Stimulated activated effector memory CD8-positive, alpha-beta T cell treated with anti-CD3 and anti-CD28 coated beads, Interleukin-12 subunit alpha, Interleukin-12 subunit beta, amount 100 ng/mL, for 72 hours (primary cell): ENCODE measurements at places on chromosomes 12 and 14.
A peak's percentile ranks its signal among the peaks of the same experiment; 100 is the strongest.

DNA sequence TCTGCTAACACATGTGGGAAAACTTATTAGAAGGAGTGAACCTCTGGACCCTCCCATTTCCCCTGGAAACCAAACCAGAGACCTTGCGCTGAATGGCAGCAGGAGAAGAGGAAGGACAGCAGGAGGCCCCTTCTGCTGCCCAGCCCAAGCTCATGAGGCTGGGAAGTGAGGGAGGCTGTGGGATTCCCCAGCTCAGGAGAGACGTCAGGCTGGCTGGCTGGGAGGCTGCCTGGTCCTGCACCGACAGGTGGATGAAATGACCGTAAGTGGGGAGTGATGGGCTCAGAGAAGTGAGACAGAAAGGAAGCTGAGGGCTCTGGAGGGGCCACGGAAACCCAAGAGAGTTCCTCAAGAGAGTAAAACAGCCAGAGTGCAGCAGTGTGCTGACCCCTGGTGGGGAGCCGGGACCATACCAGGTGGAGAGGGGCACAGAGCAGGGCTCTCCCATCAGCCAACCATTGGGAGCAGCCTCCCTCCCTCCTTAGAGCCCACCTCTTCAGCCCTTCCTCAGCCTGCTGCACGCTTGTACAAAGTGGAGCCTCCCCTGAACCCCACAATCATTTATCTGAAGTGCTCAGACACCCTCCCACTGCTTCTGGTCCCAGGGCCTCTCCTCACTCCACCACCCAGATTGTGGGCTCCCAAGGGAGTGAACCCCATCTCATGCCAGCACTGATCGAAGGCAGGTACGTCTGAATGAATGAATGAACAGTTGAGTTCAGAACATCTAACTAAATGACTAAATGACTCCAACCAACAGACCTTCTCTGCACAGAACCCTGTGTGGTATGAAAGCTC, 14.0 kb downstream of the TAMALIN start:
- peak; percentile 77 for DNase-seq

DNA sequence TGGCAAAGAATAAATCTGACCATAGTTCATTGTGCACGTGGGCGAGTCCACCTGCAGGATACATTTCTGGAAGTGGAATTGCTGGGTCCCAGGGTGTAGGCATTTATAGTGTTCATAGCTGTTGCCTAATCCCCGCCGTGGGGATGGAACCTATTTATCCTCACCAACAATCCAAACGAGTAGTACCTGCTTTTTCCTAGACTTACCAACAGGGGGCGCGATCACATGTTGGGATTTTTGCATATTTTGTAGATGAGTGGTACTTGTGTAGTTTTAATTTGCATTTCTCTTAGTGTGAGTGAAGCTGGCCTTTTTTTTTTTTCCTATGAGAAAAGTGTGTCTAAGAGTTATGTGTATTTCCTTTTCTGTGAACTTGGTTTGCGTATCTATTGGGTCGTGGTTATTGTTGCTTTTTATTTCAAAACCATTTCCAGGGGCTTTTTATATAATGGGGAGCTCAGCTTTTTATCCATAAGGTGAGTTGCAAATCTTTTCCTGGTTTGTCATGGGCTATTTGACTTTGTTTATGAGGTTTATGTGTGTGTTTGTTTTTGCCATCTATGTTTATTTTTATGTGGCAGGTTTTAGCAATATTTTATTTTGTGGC, 67.2 kb downstream of the CCDC92 start:
- peak; percentile 81 for DNase-seq

DNA sequence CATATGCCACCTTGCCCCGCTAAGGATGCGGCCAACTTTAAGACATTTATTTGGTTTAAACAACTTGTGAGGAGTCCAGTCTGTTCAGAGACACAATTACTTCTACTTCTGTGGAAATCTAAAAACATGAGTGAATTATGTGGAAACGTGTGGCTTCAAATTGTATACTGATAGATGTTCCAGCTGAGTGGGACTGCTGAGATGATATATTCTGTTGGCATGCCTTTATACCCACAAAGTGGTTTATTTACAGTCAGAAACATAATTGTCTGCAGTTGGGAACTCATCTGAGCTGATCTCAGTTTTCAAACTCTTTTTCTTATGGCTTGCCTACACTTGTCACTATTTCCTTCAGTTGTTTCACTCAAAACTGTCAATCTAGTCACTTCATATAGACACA, 67.8 kb downstream of the FLRT2 start:
- no peak for DNase-seq

- DNase-seq = no peak
Observed at GRCh38 chr14:57749267-57749666, 116.6 kb downstream of the SLC35F4 start.

GRCh38 chr12:68264158-68264855, 10.9 kb upstream of the IL22 start:
- no peak for DNase-seq

- DNase-seq = no peak
Observed at GRCh38 chr12:127711108-127711507, 555.9 kb upstream of the TMEM132C start.

- no peak for DNase-seq
Observed at GRCh38 chr12:66269757-66270383, 32.4 kb upstream of the HELB start.

DNA sequence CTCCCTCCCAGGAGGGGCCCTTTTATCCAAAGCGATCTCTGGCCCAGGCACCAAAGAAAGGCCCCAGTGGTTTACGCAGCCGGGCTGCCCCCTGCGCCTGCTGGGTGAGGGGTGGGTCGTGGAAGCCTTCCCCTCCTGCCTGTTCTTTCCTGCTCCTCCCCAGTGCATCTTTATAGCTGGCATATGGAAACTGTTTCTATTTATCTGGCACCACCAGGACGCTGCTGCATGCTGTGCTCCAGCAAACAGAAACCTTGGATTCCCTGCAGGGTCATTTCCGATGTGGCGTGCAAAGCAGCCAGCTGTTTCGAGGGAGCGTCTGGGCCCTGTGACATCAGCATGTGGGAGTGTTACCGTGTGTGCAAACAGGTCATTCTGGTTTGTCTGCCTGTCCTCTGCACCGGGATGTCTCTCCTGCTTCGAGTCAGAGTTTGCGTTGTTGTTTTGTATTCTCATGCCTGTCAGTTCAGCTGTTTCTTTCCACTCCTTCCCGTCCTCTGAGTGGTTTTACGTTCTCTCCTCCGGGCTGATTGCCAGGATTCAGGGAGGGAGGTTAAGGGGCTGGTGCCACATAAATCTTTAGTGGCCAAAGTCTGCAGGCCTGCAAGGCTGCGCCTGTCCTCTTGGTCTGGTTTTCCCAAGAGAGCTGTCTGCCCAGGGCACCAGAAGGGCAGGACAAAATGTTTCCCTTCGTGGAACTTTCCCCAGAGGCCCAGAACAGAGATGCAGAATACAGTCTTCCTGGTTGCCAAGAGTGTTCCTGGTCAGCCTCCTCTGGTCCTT, 24.6 kb downstream of the TPCN1 start:
- no peak for DNase-seq

- no peak for DNase-seq
Observed at GRCh38 chr12:12070674-12071656, at the start of gene BCL2L14. BCL2L14 (plus strand) TSS chr12:12070939; CDS start chr12:12079306, 8,367 bp downstream.

DNA sequence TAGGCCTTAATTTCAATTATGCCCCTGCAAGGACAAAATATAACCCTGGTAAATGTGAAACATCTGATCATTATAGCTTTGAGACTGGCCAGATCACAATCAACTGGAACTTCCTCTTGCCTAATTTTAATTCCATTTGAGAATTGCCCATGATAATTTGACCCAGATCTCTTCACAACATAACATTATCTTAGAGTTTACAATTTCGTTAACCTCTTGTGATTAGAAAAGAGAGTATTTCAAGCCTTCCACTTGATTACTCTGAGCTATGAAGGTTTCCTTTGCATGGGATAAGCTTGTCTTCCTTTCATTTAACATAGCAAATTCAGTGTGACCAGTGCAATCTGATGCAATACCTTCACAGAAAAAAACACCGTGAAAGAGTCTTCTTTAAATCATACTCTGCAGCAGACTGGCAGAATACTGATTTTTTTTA, 143.6 kb downstream of the DUSP6 start:
- DNase-seq = no peak

DNA sequence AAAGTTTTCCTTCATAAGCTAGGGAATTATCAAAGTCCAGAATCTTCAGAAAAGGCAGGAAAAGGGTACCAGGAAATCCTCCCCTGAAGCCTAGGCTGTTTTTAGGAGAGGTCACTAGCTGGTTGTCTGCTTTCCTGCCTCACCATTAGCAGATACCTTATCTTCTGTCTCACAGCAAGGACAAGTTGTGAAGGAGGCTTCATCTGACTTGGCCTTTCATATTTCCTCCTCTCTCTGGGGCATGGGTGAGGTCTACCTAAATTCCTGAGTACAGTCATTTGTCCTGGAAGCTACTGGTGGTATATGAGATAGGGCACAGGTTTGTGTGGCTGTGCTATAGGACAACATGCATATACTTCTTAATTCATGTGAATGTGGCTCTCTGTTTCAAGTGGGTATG, 2.3 kb downstream of the FOXJ2 start:
- no peak for DNase-seq

DNA sequence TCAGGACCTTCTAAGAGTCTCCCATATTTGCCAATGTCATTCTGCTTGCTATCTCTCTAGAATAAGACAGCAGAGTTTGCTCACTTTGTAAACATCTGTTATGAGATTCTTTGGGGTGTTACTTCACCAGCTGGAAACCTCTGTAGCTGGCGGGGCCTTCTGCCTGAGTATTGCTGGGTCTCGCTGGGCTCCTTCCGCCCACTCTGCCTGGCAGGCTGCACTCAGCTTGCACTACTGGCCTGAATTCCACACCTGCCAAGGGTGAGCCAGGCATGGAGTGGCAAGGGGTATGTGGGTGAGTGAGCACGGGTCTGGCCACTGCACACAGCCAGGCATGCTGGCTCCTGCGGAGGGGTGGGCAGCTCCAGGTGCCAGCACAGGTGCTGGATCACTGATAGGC, 267.3 kb upstream of the PDE3A start:
- no peak for DNase-seq

GRCh38 chr14:28876572-28876945, 110.0 kb downstream of the FOXG1 start:
- DNase-seq = no peak

DNA sequence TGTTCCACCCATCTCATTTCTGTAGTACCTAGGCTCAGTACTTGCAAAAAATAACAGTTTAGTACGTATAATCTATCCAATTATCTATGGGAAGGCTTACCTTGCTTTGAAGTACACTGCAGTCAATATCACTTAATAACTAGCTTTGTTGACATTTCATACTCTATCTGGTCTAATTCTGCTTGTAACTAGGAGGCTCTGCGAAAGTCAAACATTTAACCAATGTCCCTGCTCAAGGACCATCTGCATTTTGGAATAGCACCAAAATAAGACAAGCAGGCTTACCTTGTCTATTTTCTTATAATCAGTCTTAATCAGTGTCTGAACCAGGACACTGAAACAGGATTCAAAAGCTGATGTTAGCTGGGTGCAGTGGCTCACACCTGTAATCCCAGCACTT, 39.9 kb downstream of the SLC25A47 start:
- no peak for DNase-seq

- DNase-seq = no peak
Observed at GRCh38 chr14:77707355-77707723, 484 bp downstream of the ALKBH1 start.

- DNase-seq = no peak
Observed at GRCh38 chr12:66516133-66516532, 162.7 kb downstream of the GRIP1 start.

GRCh38 chr12:127411981-127412380, 855.0 kb upstream of the TMEM132C start:
- DNase-seq = no peak

GRCh38 chr12:131892711-131893604, 1.5 kb upstream of the ULK1 start:
- no peak for DNase-seq

DNA sequence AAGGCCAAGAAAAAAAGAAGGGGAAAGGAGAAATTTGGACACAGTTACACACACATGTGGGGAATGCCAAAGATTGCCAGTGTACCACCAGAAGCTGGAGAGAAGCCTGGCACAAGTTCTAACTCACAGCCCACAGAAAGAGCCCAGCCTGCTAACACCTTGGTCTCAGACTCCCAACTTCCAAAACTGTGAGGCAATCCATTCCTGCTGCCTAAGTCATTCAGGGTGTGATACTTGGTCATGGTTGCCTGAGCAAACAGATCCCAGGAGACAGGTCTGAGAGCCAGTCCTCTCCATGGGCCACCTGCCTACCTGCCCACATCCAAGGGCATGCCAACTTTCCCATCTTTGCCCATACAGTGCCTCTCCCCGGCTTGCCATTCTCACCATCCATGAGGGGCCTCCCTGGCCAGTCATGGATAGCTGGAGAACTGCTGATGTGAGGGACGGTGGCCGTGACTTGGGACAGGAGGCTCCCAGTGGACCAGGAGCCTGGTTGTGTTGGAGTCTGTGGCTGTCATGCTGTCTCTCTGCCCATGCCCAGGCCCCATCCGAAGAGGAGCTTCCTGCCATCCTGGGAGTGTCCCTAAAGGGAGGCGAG, 198.0 kb upstream of the RTL1 start:
- no peak for DNase-seq

GRCh38 chr12:96861656-96862055, 45.4 kb upstream of the NEDD1 start:
- no peak for DNase-seq

GRCh38 chr12:29702972-29703371, 80.8 kb downstream of the TMTC1 start:
- DNase-seq = no peak

GRCh38 chr12:32292151-32292550, 107.2 kb upstream of the FGD4 start:
- no peak for DNase-seq

DNA sequence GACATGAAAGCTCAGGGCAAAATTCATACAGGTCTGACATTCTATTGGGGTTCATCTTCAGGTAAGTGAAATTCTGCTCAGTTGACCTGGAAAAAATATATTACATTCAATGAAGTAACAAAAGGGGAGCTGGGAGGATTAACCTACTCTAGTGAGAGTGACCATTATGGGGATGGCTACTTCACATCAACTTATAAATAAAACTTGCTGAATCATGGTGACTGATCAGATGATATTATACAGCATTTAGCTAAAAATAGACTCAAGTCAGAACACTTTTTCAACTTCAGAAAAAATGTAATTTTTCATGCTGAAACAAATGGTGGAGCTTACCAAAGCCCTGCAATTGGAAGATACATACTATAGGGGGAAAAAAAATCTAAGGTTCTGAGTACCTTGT, 800.2 kb downstream of the FSCB start:
- DNase-seq = no peak

- DNase-seq = no peak
Observed at GRCh38 chr14:53542732-53543131, 389.6 kb upstream of the DDHD1 start.

- DNase-seq = no peak
Observed at GRCh38 chr14:60599727-60600126, 49.5 kb downstream of the SIX1 start.
